NCI-H526 treated with DMSO at 0.1 percent for 48 hours (cell line): ENCODE measurements at places on chromosomes 5 and 9.

DNA sequence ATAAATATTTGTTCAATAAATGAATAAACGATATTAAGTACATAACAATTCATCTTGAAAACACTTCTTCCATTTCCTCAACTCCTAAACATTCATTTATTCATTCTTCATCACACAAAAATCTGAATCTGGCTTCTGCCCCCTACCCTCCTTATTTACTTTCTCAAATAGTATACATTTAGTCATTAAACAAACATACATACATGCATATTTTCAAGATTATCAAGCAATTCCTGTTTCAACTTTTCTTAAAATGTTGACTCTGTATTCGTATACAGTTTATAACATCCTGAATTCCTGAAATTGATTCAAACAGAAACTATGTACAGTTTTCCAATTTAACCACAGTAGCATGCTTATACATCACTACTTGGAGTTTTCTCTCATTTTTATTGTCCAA, 129.0 kb downstream of the MUSK start:
- DNase-seq = no peak

DNA sequence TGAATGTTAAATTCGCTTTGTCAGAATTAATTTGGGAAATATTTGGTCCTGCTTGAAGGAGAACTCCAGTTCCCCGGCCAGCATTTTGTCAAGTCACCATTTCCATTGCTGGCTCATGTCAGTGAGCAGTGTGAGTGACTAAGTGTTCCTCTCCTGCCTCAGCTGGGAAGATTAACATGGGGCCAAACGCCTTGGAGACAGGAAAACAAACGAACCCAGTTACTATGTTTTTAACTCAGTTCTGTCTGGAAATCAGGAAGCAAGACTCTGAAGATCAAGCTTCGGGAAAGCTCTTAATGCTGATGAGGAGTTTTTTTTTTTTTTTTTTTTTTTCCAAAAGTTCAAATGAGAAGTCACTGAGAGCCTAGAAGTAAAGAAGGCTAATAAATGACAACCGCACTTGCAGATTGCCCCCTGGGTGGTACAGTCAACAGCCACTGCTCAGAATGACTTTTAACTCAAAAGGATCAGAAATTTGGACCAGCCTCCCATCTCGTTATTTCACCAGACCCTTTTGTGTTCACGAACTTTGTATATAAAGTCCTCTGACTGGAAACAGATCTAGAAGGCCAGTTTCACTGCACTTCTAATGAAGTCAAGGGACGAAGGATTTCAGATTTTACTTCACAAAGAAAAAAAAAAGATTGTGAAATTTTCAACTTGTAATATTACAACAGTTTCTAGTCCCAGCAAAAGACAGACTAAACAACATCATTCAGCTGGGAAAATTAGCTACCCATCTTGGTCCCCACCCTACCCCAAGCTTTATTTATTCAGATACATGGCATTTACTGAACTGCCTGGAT, 121.3 kb downstream of the LHFPL2 start:
- DNase-seq = no peak

DNA sequence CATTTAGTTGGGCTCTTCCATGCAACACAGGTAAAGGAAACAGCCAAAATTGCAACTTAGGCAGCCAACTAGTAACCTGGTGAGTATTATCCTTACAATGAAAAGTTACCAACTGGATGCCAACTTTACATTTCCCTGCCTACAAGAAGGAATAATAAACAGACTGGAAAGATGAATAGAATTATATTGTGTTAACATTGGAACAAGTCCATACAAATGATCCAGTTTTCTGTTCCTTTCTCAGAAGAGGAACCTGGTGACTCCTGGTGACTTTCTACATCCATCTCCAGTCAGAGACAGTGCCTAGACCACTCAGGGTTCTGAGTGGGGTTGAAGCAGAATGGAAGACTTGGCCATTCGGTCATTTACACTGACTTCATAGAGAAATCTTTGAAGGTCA, 20.6 kb downstream of the MARCHF3 start:
- DNase-seq = no peak

DNA sequence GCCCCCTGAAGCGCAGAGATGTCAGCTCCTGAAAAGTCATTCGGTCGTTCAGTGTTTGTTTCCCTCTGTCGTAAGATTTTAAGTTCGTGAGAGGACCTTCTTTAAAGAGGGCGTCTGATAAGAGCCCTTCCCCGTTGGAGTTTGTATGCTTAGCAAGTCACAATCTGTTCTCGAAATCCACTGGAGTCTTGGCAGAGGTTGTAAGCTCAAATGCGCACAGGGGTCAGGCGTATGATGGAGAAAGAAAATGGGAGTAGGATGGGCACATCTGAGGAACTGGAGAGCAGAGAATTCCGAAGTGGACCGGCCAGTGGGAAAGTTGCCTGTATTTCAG, 710 bp downstream of the HSD17B4 start:
- DNase-seq = no peak

GRCh38 chr9:127546125-127546832, 65.8 kb upstream of the STXBP1 start:
- DNase-seq = no peak

GRCh38 chr9:38393128-38393796, 760 bp downstream of the ALDH1B1 start:
- no peak for DNase-seq

DNA sequence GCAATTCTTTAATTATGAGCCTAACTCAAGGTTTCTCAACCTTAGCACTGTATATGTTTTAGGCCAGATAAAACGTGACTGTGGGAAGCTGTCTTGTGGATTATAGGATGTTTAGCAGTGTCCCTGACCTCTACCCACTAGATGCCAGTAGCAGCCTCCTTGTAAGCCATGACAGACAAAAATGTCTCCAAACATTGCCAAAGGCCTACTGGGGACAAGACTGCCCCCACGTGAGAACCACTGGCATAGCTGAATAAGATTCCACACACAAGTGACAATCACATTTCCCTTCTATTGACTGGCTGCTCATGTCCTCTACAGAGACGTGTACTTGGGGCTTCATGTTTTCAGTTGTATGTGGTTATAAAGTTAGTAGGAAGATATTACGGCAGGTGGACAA, 55.4 kb downstream of the GOLM1 start:
- DNase-seq = no peak

DNA sequence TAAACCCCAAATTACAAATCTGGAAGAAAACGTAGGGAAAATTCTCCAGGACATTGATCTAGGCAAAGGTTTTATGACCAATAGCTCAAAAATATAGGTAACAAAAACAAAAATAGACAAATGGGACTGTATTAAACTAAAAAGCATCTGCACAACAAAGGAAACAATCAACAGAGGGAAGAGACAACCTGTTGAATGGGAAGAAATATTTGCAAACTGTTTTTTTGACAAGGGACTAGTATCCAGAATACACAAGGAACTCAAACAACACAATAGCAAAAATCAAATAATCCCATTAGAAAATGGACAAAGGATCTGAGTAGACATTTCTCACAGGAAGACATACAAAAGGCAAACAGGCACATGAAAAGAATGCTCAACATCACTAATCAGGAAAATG, 386.3 kb downstream of the ENC1 start:
- no peak for DNase-seq
